Caudate nucleus (tissue), 63 donors: ENCODE measurements at places on chromosomes 11 and 22.
A peak's percentile ranks its signal among the peaks of the same experiment; 100 is the strongest.

GRCh38 chr11:65290448-65291165 lies 24.1 kb upstream of the CDC42EP2 start:
- DNase-seq = peak; percentile 80

DNA sequence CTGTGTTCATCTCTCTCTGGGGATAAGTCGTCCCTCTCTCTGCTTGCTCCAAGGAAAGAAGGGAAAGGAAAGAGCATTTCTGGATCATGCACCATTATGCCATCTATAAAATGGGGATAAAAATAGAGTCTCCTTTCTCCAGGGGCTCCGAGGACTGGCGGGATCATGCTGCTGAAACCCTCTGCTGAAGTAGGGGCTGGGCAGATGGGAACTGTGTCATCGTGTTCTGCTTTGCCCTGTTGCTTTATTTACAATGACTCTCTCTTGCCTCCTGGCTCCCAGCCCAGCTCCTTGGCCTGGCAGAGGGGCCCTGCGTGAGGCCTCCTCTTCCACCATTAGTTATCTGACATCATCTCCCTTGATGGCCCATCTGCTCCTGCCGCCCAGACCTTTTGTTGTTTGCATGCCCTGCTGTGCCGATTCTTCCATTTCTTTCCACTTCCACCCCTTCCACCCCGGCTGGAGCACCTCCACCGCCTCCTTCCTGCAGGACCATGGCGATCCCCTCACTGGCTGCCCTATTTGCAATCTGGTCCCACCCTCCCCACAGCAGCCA lies 200.9 kb downstream of the MYO18B start:
- DNase-seq = peak; percentile 18

- no peak for DNase-seq
Measured at GRCh38 chr11:10864688-10865087, 6.8 kb upstream of the ZBED5 start.

DNA sequence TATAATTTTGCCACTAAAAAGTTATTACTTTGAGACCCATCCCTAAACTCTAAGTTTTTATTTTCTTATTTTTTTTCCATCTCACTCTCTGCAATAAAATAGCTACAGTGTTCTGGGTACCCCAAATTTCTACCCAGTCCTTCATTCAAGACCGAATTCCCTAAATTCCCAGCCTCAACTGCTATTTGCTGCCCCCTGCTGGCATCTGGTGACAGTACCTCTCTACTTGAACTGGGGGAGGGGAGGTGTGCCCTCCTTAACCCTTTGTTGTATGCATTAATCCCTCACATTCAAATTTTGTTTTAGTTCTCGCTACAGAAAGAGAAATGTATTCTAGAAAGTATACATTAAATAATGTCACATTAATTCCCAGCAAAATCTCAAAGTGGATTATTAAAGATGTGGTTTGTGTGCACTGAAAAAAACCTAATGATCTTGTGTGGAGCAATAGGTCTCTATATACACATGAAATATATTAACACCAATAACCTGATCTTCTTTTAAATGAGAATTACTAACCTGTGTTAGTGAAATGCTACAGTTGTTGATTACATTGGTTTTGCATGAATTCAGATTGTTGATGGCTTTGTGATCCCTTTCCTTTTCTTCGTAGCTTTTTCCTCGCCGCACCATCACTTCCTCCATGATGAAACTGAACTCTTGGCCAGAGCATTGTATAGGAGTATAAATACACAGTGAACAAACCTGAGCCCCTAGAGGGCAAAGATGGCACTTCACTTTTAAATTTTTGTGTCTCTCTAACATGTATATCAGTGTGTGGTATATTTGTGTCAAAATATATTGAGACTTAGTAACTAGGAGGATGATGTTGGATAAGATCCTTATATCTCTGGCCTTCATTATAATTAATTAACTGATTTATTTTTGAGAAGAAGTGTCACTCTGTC lies 590.0 kb downstream of the METTL15 start:
- DNase-seq = peak; percentile 5

- DNase-seq = no peak
Measured at GRCh38 chr11:118873804-118874203, 9.9 kb upstream of the CXCR5 start.

DNA sequence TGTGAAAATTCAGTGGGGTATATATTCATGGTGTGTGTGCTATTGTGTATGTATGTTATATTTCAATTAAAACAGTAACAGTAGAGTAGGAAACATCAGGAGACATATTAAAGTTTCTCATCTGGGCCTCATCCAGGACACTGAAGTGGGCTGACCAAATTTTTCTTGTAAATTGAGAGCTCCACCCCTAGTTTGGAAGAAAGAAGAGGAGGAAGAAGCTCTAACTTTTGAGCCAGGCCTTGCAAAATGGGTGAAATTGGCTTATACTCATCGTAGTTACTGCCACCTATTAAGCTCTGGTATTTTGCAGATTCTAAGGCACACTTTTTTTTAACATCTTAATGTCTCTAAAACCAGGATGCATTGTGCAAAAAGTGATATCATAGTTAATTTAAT lies 33.7 kb downstream of the TSPAN18 start:
- DNase-seq = no peak

DNA sequence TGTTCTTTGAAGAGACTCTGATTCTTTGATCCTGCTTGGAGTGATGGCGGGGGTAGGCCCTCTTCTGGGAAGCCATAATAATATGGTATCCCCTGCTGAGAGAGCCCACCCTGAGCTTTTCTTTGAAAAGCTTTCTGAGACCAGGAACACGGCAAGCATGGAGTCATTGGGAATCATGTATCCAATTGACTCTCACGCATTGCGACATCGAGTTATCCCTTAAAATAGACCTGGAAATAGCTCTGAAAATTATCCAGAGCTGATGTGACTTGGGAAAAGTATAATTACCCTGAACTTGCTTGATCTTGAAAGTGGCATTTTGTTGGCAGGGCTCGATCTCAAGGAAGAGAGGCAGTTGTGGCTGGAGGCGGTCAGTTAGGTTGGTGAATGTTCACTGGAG lies 36.8 kb upstream of the MPEG1 start:
- DNase-seq = no peak

DNA sequence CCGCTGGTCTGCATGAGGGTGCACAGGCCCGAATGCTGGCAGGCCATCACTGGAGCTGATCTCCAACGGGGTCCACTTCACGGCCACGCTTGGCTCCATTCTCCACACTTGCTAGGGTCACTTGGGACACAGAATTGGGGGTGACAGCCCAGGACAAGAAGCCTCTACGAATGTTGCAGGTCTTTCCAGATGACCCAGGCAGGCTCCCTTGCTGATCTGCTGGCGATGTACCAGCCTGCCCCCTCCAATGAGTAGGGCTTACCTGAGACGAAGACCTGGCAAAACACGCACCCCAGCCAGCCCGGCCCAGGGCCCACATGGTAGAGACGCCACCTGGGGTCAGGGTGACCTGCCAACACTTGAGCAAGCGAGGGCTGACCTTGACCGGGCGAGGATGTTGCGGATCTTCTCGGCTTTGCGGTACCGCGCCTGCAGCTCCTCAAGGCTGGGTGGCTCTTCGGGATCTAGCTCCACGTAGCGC lies 44.9 kb downstream of the C11orf58 start:
- no peak for DNase-seq

DNA sequence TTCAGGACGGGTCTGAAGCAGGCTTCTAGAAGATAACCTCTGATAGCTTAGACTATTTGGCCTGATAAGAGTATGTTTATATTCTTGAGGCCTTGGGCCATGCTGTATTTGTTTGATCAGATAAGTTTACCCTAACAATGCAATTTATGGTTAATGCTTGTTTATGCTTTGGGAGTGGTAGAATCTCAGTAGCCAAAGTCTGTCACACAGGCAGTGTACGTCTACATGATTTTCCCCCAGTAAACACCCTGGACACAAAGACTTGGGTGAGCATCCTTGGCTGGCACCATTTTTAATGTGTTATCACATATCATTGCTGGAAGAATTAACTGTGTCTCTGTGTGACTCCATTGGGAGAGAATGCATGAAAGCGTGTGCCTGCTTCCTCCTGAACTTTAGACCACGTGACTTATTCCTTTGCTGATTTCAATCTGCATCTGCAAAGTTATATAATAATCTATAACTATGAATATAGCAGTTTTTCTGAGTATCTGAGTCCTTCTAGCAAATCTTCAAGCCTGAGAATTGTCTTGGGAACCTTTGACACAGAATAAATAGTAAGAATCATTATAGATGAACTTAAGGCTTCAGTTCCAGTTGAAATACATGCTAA lies 172.4 kb downstream of the CASP12 start:
- no peak for DNase-seq

DNA sequence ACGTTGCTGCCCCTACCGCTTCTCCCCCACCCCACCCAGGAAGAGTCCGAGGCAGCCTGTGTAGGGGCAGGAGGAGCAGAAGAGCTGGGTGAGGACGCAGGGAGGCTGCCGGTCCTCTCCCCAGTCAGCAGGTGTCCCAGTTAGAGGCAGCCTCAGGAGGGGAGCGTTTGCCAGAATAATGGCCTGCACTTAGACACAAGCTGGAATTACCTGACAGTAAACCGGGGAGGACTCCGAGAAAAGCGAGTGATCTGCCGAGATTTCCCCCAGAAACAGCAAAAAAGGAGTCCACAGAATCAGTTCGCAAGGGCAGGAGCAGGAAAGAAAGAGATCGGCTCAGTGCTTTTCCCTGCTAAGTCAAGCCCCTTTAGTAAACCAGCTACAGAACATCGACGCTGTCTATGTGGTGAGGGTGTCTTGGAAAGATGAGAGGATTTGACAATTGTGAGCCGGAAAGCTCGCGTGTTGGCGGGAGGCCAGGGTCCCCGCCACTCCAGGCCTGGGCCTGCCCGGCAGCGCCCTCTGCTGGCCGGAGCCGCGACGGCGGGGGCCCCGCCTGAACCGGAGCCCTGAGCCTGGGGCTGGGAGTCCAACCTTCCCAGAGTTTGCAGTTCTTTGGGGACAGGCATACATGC lies 17.7 kb upstream of the THRSP start:
- DNase-seq = peak; percentile 64

- peak; percentile 97 for DNase-seq
Measured at GRCh38 chr11:3000032-3000961, 8.2 kb upstream of the NAP1L4 start.

- DNase-seq = no peak
Measured at GRCh38 chr11:107733518-107733917, 21.7 kb upstream of the SLN start.

GRCh38 chr11:70912226-70912840 lies 340.0 kb downstream of the SHANK2 start:
- DNase-seq = peak; percentile 46

DNA sequence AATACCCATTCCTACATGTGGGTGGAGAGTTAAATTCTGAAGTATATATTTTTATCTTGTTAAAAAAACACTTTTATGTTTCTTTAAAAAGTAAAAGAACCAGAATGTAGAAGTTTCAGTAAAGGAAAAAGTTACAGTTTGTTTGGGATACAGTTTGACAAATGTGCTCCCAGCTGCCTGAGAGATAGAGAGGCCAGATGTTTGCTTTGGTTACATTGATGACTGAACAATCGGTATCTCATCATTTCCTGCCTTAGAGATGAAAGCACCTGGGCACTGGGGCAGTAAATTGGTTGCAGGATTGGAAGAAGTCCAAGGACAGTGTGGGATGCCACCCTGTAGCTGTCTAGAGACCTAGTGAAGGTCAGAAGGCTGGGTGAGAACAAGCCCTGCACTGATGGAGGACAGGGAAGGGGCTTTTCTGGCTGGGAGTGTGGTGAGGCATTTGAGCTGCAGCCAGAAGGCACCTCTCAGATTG lies 16.6 kb downstream of the MED15 start:
- DNase-seq = no peak

- DNase-seq = peak; percentile 50
Measured at GRCh38 chr11:60831143-60831500, 10.8 kb upstream of the CCDC86 start.

DNA sequence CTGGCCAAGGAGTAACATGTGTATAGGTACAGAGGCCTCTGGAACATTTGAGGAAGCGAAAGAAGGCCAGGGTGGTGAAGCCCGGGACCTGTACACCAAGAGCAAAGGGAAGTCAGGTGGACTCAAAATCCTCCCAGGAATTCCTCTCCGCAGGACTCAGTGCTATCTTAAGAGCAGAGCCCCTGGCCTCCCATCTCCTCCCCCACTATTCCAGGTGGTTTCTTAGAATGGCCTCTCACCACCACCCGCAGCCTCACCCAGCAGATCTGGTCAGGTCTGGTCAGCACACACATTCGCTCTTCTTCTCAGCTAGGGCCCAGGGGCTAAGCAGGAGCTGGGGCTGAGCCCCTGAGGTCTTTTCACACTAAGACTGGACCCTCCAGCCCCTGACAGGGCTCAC lies 59.1 kb downstream of the SCGB1A1 start:
- DNase-seq = no peak

DNA sequence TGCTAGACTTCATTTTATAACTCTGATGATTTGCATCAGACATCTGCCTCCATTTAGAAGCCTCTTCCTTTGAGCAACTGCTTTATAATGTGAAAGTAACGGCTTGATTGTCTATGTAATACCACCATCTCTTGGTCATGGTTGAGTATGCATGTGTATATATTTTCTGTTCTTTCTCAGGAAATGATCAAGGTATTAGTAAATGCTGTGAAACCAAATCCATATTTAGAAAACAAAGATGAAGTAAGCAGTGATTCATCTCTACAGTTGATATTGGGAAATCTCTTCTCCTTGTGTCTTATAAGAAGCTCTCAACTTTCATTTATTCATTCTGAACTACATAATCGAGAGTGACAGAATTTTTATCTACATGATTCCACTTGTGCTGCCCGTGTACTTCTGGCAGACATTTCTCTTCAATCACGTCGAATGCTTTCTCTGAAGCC lies 104.6 kb upstream of the ANO3 start:
- no peak for DNase-seq

DNA sequence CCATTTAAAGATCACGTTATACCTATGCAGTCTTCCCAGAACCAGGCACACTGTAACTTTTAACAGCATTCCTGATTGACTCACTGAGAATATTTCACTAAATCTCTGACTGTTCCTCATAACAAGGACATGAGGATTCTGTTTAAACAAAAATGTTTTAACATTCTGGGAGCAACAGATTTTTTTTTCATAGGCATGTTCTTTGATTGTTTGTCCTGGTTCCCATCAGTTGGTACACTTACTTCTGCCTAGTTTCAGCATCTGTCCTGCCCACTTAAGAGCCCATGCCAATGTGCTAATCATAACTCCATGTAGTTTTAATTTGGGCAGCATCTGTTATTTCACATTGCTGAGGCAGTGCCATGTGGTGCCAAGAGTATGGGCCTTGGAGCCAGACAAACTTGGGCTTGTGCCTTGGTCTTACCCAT lies 138.5 kb upstream of the CTSC start:
- no peak for DNase-seq

GRCh38 chr11:62445314-62445740 lies 26.5 kb downstream of the SCGB1A1 start:
- no peak for DNase-seq

- DNase-seq = no peak
Measured at GRCh38 chr22:39498802-39499201, 3.3 kb upstream of the MIEF1 start.

DNA sequence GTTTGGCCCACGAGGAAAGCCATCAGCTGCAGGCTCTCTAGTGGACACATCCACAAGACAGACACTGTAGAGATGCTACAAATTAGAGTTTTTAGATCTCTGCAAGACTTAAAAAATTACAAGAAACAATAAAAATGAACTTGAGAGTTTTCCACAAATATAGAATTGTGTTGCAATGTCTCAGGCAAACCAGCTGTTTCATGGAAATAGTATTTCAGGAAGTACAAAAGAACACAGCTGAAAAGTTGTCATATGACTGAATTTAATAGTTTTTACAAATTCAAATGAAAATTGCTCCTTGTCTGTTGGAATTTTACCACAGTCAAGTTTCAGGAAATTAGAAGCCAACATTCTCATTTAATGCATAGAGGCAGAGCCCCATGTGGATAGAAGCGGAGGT lies 184.5 kb upstream of the PITPNB start:
- DNase-seq = no peak

GRCh38 chr11:2666828-2667570 lies 32.8 kb downstream of the KCNQ1OT1 start:
- no peak for DNase-seq
